ENCODE measurements at places on chromosomes 16 and 17.

- DNase-seq: no peak
Observed at GRCh38 chr17:49217651-49218413, 7.3 kb downstream of the ABI3 start.

DNA sequence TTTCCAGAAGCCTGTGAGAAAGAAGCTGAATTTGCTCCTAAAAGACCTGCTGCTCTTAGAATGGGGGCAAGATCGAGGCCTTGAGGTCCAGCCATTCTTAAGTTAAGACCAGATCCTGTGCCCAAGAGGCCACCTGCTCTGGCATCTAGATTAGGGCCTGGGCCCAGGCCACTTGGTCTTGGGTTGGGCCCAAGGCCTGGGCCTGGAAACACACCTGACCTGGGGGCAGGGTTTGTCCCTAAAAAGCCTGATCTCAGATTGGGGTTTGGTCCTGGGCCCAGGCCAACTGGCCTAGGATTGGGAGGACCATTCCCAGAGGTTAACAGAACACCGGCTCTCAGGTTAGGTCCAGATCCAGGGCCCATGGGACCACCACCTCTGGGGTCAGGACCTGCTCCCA, 12.9 kb downstream of the CHTF8 start:
- no peak for DNase-seq

GRCh38 chr16:72442385-72443158, 270.6 kb upstream of the PMFBP1 start:
- no peak for DNase-seq

DNA sequence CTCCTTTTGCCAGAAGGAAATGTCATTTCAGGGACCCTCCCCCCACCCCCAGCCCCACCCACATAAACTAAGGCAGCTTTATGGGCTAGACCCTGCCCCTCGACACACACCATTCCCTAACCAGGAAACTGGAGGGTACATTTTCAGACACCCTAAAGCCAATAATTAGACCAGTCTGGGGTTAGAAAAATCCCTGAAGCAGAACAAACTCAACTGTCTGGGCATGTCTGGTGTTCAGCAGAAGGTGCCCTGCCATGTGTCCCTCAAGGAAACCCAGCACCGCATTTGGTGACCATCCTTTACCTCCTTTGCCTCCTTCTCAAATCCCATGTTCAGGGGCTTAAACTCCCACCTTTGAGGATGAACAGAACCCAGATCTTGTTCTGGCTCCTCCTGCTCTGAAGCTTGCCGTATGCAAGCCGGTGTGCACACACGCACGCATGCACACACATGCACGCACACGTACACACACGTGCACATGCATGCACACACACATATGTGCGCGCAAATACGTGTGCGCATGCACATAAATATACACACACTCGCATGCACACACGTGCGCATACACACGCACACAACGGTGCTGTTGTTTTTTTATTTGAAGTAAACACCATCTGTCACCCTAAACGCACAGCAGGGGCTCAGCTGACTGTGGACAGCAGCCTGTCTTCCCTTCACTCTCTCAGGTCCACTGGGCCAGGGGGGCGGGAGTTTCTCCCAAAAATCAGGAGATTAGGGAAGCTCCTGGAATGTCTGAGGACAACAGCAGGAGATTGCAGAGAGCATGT, 156.8 kb upstream of the TNRC6C start:
- DNase-seq: no peak

GRCh38 chr17:64984851-64985521, 65.7 kb upstream of the LRRC37A3 start:
- DNase-seq: no peak

- no peak for DNase-seq
Observed at GRCh38 chr17:66930933-66931332, 33.6 kb upstream of the CACNG4 start.

DNA sequence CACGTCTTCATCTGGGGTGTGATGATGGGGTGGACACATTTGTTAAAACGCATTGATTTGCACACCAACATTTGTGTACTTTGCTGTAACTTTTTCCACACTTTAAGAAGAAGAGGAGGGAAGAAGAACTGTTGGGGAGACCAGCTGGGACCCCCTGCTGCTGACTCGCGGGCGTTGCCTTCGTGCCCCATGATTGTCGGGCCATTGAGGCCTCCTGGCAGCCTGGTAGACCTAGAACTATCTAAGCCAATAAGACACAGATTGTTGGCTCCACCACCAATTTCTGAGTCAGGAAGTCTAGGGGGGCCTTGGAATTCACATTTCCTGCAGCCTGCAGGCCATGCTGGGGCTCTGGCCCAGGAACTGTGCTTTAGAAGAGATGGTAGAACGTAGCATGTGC, 105.5 kb downstream of the TNFRSF13B start:
- no peak for DNase-seq

DNA sequence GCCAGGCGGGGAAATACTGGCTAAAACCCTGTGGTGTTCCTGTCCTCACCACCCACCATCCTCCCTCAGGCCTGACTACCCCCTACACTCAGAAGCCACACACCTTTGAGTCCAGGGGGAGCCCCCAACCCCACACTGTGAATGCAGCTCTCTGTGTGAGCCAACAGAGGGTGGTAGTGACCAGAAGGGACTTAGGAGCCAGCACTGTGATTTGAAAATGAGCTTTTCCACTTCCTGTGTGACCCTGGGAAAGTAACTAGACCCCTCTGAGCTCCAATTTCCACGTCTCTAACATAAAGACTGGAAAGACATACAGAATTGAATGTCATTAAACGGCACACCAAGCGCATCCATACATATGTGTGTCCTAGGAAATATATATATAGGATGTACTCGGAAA, 58.7 kb downstream of the SDK2 start:
- DNase-seq: no peak

GRCh38 chr16:14062261-14062660, 8.9 kb upstream of the MRTFB start:
- no peak for DNase-seq

DNA sequence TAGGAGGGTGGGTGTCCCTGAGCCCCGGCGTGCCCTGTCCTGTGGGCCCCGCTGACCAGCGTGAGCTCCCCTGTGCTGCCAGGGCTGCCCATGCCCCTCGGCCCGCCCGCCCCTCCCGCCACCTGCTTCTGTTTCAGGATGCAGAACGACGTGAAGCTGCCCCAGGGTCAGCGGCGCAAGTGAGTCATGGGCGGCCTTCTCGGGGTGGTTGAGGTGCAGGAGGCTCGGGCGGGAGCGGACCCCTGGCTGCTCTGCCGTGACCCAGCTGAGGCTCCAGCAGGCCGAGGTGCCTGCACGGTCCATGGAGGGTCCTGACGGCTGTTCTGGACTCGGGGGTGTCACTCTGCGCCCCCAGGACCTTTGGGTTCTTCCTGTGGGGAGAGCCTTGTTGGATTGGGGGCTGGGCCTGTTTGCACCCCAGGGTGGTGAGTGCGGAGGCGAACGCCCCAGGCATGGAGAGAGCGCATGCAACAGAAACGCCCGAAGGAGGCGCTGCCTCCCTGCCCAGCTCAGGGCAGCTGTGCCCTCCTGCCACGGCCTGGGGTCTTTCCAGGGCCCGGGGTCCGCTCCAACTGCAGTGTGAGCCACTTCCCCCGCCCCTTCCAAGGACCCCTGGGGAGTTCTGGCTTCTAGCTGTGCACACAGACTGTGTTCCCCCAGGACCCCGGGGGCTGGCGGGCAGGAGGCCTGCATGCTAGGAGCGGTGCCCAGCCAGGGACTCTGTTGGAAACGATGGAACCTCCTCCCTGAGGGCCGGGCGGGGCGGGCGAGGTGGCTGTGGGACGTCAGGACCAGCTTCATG, 4.0 kb downstream of the SLC25A10 start:
- no peak for DNase-seq

- no peak for DNase-seq
Observed at GRCh38 chr16:3080024-3080423, 14.6 kb downstream of the IL32 start.

- no peak for DNase-seq
Observed at GRCh38 chr17:82875407-82875856, 35.6 kb upstream of the ZNF750 start.

DNA sequence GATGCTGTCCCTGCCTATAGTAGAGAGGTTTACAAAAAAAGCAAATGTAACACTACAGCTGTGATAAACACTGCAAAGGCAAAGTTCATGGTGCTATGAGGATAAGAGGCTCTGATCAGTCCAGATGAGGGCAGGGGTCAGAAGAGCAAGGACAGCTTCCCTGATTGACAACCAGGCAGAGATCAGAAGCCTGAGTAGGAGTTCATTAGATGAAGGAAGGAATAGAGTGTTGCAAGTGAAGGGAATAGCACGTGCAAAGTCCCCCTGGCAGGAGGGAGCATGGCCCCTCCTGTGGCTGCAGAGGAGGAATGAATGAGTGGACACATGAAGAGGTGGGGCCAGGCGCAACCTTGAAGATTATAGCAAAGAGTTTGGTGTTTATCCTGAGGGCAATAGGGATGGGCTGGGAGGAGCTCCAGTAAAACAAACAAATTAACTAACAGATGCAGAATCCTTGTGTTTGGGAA, 208.4 kb upstream of the IRX5 start:
- no peak for DNase-seq

- no peak for DNase-seq
Observed at GRCh38 chr17:6596081-6596480, 39.7 kb upstream of the PITPNM3 start.

DNA sequence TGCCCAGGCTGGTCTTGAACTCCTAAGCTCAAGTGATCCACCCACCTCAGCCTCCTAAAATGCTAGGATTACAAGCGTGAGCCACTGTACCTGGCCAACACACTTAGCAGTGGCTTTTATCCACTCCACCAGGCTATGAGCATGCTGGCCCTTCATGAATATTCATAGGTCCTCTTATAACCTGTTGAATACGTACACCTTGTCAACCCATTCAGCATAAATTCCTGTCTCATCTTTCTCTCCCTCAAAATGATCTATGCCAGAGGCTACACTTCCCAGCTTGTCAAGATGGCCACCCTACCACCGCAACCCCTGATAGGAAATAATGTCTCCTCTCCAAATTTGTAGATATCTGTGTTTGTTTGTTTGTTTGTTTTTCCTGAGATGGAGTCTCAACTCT, 11.0 kb upstream of the ZG16 start:
- DNase-seq: no peak

DNA sequence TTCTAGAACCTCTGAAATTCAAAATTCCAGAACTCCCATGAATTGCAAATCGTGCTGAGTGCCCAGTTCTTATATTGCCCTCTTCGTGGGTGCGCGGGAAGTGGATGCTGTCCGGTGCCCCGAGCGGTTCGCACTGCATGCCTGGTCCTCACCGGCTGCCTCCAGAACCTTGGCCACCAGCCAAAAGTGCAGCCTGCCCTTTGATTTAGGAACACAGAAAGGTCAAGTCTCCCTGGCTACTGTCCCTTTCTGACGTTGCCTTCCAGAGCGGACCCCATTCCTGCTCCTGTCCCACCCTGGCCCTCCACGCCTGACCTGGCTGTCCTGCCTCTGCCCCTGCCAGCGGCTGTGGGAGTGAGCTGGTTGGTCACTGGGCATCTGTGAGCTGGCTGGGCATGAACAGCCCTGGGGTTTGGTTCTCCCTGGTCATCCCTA, 9.7 kb downstream of the NEUROD2 start:
- no peak for DNase-seq

GRCh38 chr16:21023509-21024202, 123.1 kb downstream of the LYRM1 start:
- DNase-seq: no peak

DNA sequence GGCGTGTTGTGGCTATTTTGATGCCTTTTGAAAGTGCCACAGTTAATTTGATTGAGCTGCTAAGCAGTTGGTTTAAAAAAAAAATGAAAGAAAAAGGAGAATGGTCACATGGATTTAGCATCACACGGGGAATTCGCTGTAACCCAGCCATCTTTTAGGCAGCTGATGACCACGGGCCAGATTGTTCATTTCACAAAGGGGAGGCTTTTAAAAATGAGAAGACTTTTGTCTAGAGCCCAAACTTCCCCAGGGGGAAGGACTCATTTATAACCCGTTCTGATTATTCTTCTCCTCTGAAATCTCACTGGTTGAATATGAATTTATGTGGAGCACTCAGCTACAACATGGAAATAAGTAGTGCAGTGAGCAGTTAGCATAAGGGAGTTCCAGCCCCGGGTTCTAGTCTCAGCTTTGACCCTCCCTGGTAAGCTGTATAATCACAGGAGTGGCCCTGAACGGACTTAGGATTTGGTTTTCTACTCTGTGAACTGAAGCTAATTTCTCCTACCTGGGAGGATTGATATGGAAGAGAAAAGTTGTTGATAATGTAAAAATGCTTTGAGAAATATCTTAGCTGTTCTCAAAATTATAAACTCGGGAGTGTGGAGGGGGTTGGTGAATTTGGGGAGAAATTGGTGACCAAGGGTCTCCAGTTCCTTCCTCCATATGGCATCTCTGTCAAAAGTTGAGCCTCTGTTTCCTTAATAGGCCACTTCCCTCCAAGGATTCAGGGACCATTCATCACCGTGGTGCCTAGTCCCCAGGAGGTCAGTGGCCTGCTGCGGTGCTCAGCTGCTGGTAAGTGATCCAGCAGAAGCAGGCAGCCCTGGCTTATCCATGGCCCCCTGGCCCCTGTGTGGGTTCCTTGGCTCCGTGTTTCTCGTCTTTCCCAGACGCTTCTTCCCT, 76.4 kb upstream of the TBX2 start:
- no peak for DNase-seq

DNA sequence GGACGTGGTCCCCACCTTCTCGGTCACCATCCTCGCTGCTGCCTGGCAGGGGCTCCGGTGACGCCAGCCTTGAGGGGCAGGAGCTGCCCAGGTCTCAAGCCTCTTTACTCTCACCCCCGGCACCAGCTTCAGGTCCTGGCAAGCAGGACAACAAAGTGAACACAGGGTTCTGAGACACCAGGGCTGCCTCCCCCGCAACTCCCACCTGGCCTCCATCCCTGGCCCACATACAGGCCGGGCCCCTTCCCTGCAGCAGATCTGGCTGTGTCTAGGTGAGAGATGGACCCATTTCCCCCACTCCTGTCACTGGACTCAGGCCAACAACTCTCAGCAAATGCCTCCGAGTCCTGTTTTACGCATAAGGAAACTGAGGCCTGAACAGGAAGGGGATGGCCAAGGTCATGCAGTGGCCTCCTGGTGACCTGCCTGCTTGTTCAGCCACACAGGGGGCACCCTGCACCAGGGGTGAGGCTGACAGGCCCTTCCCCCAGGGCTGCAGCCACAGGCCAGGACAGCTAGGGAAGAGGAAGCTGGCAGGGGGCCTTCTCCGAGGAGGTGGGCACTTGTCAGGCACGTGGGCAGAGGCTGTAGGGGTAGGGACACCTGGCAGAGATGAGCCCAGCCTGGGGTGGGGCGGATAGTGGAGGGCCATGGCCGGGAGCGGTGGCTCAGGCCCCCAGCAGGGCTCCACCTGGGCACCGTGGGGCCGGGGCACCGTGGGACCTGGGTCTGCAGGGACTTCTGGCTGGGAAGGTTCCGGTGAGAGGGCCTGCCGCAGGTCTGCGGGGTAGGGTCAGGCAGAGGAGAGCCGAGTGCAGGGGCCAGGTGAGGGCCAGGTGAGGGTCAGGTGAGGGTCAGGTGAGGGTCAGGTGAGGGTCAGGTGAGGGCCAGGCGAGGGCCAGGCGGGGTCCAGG, 46.7 kb upstream of the PVALEF start:
- no peak for DNase-seq

DNA sequence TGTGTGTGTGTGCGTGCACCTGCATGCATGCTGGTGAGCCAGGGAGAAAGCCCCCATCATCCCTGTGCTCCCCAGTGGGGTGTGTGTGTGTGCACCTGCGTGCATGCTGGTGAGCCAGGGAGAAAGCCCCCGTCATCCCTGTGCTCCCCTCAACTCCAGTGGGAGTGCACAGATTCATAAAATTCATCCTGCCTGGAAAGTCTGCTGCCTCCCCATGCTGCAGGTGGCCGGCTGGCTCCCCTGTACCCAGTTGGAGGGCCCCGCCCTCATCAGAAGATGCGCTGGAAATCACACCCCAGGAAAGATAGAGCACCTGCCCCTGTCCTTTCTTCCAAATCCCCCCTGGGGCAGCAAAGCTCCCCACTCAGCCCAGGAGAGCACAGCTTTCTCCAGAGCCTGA, 84.8 kb upstream of the DOC2B start:
- no peak for DNase-seq

Data from skeletal muscle cell (primary cell).